ENCODE measurements at places on chromosomes 5 and 9.

- H3K27me3 ChIP-seq: peaks cover 3% of the 10 kb centered on the region
- no peak overlapping the region for H3K27ac ChIP-seq
- peaks cover 9% of the 10 kb centered on the region for H3K4me1 ChIP-seq
Measured at GRCh38 chr9:81477669-81478068, 211.7 kb downstream of the TLE1 start.

- no peaks in the 10 kb centered on the region for H3K36me3 ChIP-seq
- H3K4me3 ChIP-seq: peak overlapping the region; percentile 76
- peaks cover 17% of the 10 kb centered on the region for H3K4me1 ChIP-seq
- H3K27ac ChIP-seq: no peak overlapping the region
Measured at GRCh38 chr5:153964880-153965645, 73.6 kb downstream of the FAM114A2 start.

GRCh38 chr5:57774439-57774838, 291.8 kb upstream of the ACTBL2 start:
- DNase-seq: no peak
- no peak overlapping the region for H3K27ac ChIP-seq
- no peak overlapping the region for H3K4me3 ChIP-seq
- H3K27me3 ChIP-seq: peaks cover 2% of the 10 kb centered on the region

- no peaks in the 10 kb centered on the region for H3K36me3 ChIP-seq
- H3K4me1 ChIP-seq: no peaks in the 10 kb centered on the region
Measured at GRCh38 chr5:117095346-117096332, 521.0 kb upstream of the SEMA6A start.

DNA sequence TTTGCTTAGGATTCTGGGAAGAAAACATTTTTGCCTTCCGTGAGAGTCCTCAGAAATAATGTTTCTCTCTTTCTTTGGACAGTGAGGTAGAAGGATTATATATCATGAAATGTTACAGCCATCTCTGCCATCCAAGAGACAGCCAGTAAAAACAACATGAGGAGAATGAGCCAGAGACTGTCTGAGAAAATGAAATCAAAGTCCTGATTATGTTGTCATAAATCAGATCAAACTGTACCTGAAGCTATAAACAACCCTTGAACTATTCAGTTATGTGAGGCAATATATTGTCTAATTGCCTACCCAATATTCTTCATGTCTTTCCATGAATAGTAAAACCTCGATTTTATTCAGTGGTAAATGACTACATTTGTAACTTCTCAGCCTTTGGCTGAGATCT, 9.2 kb upstream of the HTR4 start:
- H3K4me3 ChIP-seq: no peak overlapping the region
- peaks cover 8% of the 10 kb centered on the region for H3K27me3 ChIP-seq
- H3K4me1 ChIP-seq: no peaks in the 10 kb centered on the region
- H3K36me3 ChIP-seq: no peaks in the 10 kb centered on the region
- DNase-seq: no peak

- no peak for DNase-seq
- no peak overlapping the region for H3K27ac ChIP-seq
- peaks cover 17% of the 10 kb centered on the region for H3K4me1 ChIP-seq
- no peak overlapping the region for H3K4me3 ChIP-seq
Measured at GRCh38 chr5:98206566-98206965, 566.9 kb upstream of the RGMB start.

DNA sequence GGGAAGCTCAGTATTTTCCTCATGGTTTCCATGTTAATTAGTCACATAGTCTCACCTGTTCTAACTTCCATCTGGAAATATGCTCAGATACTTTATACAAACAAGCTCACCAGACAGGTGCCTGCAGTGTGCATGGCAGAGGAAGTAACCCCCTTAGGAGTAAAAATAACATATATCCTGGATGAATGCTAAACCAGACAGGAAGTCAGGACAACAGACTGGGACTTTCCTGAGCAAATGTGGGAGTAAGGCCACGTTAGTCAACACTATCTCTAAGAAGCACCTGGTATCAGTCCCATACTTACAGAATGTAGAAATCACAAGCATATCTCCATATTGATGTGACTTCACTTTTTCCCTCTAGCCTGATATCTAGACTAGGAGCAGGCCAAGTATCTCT, 128.4 kb downstream of the SEC61B start:
- no peaks in the 10 kb centered on the region for H3K27me3 ChIP-seq
- no peaks in the 10 kb centered on the region for H3K36me3 ChIP-seq
- H3K27ac ChIP-seq: no peak overlapping the region
- peaks cover 56% of the 10 kb centered on the region for H3K4me1 ChIP-seq
- no peak overlapping the region for H3K4me3 ChIP-seq

DNA sequence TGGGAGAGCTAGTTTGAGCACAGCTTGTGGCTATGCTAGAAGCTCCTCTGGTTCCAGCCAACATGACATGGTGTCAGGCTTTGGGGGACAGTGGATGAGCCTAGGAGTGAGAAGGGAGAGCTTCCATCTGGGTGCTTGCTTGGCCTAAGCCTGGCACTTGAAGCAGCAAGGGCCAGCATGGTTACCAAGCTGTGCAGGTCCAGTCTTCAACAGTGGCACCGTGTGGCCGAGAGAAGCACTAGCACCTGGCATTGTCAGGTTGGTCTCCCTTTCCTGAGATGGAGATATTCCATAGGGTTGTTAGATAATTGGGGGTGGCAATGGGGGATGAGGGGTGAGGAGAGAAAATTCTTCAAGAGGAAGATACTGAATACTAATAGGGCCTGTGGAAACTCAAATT, 261.9 kb downstream of the PBX3 start:
- H3K27ac ChIP-seq: no peak overlapping the region
- H3K36me3 ChIP-seq: peaks cover 29% of the 10 kb centered on the region
- no peaks in the 10 kb centered on the region for H3K4me1 ChIP-seq
- H3K4me3 ChIP-seq: no peak overlapping the region

DNA sequence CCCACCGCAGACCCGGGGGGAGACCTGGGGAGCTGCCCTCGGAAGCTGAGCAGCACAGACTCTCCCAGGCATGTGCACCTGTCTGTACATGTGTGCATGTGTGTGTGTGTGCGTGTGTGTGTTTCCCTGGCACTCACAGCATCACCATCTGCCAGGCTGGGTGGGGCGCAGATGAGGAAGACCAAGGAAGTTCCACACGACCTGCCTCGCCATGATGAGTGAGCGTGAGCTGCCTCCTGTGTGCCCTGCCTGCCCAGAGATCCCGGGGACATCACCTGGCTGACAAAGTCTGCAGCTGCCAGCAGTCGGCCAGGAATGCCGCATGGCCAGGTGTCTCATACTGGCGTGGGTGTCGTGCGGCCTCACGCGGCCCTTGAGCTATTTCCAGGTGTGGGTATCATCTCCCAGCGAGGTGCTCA, 4.0 kb upstream of the GPSM1 start:
- no peak overlapping the region for H3K27ac ChIP-seq
- H3K4me1 ChIP-seq: peaks cover 16% of the 10 kb centered on the region
- DNase-seq: no peak
- H3K4me3 ChIP-seq: no peak overlapping the region

DNA sequence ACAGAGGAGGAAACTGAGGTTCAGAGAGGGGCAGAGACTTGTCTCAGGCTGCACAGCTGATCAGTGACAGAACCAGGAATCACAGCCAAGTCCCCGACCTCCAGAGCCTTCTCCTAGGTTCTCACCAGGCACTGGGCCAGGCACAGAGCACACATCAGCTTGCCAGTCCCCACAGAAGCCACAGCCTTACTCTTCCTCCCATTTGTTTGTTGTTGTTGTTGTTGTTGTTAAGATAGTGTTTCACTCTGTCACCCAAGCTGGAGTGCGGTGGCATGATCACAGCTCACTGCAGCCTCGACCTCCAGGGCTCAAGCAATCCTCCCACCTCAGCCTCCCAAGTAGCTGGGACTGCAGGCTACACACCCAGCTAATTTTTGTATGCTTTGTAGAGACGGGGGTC, 41.4 kb downstream of the NAIF1 start:
- no peak overlapping the region for H3K27ac ChIP-seq
- H3K4me1 ChIP-seq: peaks cover 14% of the 10 kb centered on the region
- no peak overlapping the region for H3K4me3 ChIP-seq

GRCh38 chr5:135514116-135514515, 21.6 kb downstream of the NEUROG1 start:
- no peak overlapping the region for H3K27ac ChIP-seq
- no peaks in the 10 kb centered on the region for H3K36me3 ChIP-seq
- H3K4me1 ChIP-seq: no peaks in the 10 kb centered on the region
- H3K4me3 ChIP-seq: no peak overlapping the region

DNA sequence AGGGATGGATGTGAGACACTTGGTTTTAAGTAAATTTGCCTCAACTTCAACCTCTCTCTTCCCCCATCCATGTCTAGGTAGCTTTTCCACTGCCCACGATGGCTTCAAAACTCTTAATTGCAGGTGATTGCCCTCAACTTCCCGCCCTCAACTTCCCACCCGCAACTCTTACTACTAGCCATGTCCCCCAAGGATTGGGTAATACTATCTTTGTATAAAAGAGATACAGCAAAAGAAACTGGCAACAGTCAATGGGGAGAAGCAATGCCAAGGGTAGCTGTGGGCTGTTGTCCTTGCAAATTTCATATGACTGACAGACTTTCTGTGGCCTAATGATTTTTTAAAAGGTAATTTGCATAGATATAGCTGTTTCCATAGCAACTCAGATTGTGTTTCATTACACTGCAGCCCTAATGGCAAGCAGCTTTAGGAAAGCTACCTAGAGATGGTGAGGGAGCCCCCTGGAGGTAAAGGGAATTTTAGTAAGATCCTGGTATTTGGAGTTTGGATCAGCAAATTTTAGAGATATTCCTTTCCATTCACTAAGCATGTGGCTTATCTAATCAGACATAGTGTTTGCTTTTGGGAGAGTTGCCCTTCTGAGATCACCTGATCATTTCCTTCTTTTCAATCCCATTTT, 421.5 kb upstream of the DAP start:
- H3K27me3 ChIP-seq: peaks cover 1% of the 10 kb centered on the region
- no peak overlapping the region for H3K4me3 ChIP-seq
- H3K4me1 ChIP-seq: no peaks in the 10 kb centered on the region
- no peak overlapping the region for H3K27ac ChIP-seq

DNA sequence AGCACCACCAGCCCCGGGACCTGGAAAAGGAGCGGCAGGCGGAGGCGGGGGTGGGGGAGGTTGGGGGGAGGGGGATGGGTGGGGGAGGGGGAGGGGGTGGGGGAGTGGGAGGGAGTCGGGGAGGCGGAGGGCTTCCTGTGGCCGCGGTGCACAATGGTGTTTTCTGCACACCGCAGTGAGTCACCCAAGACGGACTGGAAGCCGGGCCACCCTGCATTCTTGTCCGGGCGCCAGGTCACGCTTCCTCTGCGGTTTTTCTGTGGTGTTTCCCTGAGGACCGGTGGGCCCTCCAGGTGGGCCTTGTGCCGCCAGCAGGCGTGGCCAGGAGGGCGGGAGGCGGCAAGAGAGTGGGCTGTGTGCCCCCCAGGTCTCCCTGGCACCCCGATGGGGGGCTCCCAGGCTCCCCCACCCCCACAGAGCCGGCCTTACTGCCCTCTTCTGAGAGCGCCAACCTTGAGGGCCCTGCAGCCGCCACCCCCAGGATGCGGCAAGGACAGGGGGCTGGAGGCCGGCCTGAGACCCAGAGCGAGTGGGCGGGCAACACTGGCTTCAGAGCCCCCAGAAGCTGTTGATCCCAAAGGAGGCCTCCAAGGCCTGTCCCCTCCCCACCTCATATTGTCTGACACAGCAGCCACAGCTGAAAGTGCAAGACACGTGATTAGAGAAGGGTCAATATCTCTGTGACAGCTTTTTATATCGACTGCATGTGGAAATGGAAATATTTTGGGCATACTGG, 11.1 kb downstream of the EXD3 start:
- peak; percentile 84 for DNase-seq
- peaks cover 4% of the 10 kb centered on the region for H3K27me3 ChIP-seq
- no peak overlapping the region for H3K27ac ChIP-seq
- H3K4me1 ChIP-seq: peaks cover 26% of the 10 kb centered on the region
- H3K36me3 ChIP-seq: no peaks in the 10 kb centered on the region

GRCh38 chr9:120876842-120877240, at the start of gene PHF19:
TSS of gene PHF19 (minus strand) at chr9:120877188. CDS start at chr9:120874741, 2,447 bp downstream.
- peak within 1 kb of the TSS; percentile 87 for H3K4me3 ChIP-seq
- DNase-seq: no peak
- H3K36me3 ChIP-seq: peaks cover 22% of the 10 kb centered on the region
- peaks cover 41% of the 10 kb centered on the region for H3K4me1 ChIP-seq
- H3K27ac ChIP-seq: peak within 1 kb of the TSS; percentile 92

DNA sequence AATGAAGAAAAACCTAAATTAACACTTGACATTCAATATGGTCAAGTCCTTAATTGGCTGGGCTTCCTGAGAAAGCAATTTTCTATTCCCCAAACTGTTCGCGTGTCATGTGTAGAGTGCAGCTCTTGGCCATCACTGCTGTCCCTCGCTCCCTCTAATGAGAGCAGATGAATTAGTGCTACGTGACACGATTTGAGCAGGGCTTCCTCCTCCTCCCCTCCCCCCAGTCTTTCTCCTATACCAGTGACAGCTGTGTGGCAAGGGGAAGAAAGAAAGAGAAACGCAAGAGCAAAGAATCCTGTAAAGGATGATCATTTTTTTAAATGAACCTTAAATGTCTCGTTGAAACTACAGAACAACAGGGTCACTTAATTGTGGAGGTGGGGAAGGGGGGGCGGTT, 159.6 kb downstream of the BNC2 start:
- DNase-seq: no peak
- H3K4me1 ChIP-seq: peaks cover 58% of the 10 kb centered on the region
- H3K27me3 ChIP-seq: no peaks in the 10 kb centered on the region
- H3K27ac ChIP-seq: no peak overlapping the region
- peaks cover 17% of the 10 kb centered on the region for H3K36me3 ChIP-seq
- H3K4me3 ChIP-seq: no peak overlapping the region

- H3K27me3 ChIP-seq: peaks cover 2% of the 10 kb centered on the region
- peaks cover 24% of the 10 kb centered on the region for H3K36me3 ChIP-seq
- no peak overlapping the region for H3K4me3 ChIP-seq
- no peak for DNase-seq
- peak overlapping the region; percentile 76 for H3K27ac ChIP-seq
- peaks cover 72% of the 10 kb centered on the region for H3K4me1 ChIP-seq
Measured at GRCh38 chr9:100436571-100436970, 9.6 kb downstream of the MSANTD3 start.

GRCh38 chr5:6768590-6769230, 55.5 kb downstream of the TENT4A start:
- no peaks in the 10 kb centered on the region for H3K36me3 ChIP-seq
- H3K4me3 ChIP-seq: no peak overlapping the region
- peaks cover 14% of the 10 kb centered on the region for H3K4me1 ChIP-seq
- H3K27me3 ChIP-seq: peaks cover 2% of the 10 kb centered on the region
- H3K27ac ChIP-seq: no peak overlapping the region

DNA sequence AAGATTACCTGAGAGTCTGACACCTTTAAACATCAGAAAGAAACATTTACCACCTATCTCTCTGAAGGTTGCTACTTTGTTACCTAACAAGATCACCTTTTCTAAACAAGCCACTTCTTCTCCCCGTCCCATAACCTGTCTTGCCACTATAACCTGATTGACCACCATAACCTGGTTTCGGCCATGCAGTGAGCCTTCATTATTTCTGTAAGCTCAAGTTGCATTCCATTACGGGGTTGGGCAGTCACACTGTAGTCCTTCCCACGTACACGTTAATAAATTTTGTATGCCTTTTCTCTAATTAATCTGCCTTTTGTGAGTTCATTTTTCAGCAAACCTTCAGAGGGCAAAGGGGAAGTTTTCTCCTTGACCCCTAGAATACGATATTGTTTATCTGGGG, 28.0 kb upstream of the CCNG1 start:
- H3K27me3 ChIP-seq: peaks cover 15% of the 10 kb centered on the region
- no peak overlapping the region for H3K27ac ChIP-seq
- peaks cover 13% of the 10 kb centered on the region for H3K4me1 ChIP-seq
- DNase-seq: no peak
- H3K36me3 ChIP-seq: no peaks in the 10 kb centered on the region

All from HFFc6 (cell line).